OCI-M1 (cell line): ENCODE measurements at places on chromosomes 3 and 15.

- DNase-seq, result no peak
Measured at GRCh38 chr15:59537403-59537802, 74.2 kb upstream of the GCNT3 start.

GRCh38 chr15:81297603-81298575 is 26.1 kb downstream of the STARD5 start:
- DNase-seq, result no peak

DNA sequence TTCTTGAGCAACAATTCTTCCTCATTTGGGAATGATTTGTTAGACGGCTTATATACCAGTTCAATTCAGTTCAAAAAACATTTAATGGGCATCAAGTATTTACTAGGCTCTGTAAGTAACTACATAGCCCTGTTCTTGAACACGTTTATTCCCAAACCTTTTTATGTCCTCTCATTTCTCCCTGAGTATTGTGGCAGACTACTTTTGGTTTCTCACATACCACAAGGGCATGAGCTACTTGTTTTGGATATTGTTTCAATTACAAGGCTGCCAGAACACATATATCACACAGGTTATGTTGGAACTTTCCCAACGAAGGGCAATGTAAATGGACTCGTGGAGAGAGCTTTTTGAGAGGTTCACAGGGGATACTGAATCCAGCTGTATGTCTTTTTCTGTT is 363.8 kb upstream of the NAALADL2 start:
- DNase-seq, result no peak

DNA sequence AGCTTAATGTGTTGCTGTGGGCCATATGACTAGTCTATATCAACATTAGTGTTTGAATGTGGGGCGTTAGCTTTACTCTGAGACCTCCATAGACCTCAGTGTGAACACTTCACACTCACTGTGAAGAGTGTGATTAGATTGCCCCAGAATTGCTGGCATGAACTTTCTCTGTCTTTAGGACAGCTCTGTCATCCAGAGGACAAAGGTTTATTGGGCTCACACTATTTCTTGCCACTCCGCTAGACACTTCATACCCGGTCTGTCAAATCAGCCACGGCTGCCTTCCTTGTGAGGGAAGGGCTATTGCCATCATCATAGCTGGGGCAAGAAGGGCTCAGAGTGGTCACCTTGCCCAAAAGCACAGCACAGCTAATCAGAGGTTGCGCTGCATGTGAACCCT is 316.8 kb upstream of the NR2E3 start:
- no peak for DNase-seq

GRCh38 chr3:99253963-99254355 is 352.5 kb upstream of the DCBLD2 start:
- no peak for DNase-seq

GRCh38 chr3:170502297-170502696 is 83.6 kb downstream of the SLC7A14 start:
- no peak for DNase-seq

DNA sequence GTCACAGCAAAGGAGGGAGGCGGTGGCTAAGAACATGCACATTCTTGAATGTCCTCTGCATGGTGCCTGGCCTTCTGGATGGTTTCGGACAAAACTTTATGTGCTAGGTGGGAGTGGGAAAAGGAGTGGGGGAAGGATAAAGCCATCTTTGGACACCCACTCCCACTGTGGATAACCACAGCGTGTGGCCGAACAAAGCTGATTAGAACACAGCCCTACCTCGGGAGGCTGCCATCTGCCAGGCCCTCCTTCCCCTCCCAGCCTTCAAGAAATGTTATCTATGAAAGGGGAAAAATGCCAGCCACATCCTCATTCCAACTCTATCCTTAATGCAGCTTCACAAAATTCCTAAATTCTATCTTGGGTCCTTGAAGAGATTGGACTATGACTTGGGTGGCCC is 18.8 kb downstream of the AMOTL2 start:
- DNase-seq, result no peak

DNA sequence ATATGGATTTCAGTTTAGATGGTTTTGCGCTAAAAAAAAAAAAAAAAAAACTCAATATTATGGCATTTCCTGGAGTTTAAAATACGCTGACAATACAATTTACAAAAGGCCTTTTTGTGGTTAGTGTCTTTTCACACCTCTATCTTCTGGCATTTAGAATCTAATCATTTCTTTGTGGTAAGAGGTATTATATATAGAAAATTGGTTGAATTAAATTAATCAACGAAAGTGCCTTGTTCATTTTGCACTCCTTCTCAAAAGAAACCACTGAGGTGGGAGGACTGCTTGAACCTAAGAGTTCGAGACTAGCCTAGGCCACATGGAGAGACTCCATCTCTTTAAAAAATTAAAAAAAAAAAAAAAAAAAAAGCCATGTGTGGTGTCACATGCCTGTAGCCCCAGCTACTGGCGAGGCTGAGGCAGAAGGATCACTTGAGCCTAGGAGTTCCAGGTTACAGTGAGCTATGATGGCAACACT is 90.0 kb upstream of the ICE2 start:
- no peak for DNase-seq
